ENCODE measurements at places on chromosomes 11 and 22.

GRCh38 chr11:19625438-19625837 lies 87.2 kb upstream of the NAV2 start:
- no peak for DNase-seq

- DNase-seq = no peak
Observed at GRCh38 chr11:69111624-69112542, 43.9 kb upstream of the SMIM38 start.

DNA sequence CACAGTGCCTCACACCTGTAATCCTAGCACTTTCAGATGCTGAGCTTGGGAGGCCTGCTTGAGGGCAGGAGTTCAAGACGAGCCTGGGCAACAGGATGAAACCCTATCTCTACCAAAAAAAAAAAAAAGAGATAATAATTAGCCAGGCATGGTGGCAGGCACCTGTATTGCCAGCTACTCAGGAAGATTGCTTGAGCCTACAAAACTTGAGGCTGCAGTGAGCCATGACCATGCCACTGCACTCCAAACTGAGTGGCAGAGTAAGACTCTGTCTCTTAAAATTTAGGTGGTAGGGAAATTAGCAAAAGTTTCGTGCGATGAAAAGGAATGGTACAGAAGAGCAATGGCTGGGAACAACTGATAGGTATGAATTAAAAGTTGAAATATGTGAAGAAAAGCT lies 18.0 kb downstream of the ST13 start:
- no peak for DNase-seq

- no peak for DNase-seq
Observed at GRCh38 chr22:36236388-36237319, 2.7 kb downstream of the APOL2 start.

DNA sequence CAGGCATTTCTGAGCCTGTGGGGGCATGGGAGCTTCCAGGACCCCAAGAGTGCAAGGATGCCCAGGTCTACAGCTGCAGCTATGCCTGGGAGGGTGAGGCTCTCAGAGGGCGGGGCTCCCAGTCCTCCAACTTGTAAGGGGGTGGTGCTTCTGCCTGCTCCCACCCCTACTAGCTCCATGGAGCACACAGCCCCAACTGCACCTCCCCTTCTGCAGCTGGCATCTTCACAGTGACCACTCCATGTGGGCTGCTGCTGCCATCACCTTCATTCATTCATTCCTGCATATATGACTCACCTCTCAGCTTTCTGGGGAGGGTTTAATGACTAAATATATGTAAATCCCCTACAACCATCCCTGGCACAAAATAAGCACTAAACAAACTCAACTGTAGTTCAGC lies 43.8 kb downstream of the CHST1 start:
- DNase-seq = no peak

- no peak for DNase-seq
Observed at GRCh38 chr22:34294476-34294875, 374.2 kb upstream of the LARGE1 start.

DNA sequence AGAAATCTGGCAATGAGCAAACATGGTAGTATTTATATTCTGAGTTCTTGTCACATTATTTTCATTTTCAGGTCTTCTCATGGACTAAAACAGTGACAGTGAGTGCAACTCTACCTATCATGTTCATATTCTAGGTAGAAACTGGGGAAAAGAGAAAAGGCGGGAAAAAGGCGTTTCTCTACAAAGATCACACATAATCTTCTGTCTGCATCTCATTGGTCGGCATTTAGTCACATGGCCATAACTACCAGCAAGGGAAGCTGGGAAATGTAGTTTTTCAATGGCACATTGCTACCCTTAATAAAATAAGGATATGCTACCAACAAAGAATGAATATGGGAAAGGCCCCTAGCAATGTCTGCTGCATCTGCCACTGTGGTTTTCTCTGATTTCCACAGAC lies 57.6 kb upstream of the B3GAT1 start:
- no peak for DNase-seq

GRCh38 chr22:38106814-38107578 lies 3.5 kb downstream of the BAIAP2L2 start:
- no peak for DNase-seq

DNA sequence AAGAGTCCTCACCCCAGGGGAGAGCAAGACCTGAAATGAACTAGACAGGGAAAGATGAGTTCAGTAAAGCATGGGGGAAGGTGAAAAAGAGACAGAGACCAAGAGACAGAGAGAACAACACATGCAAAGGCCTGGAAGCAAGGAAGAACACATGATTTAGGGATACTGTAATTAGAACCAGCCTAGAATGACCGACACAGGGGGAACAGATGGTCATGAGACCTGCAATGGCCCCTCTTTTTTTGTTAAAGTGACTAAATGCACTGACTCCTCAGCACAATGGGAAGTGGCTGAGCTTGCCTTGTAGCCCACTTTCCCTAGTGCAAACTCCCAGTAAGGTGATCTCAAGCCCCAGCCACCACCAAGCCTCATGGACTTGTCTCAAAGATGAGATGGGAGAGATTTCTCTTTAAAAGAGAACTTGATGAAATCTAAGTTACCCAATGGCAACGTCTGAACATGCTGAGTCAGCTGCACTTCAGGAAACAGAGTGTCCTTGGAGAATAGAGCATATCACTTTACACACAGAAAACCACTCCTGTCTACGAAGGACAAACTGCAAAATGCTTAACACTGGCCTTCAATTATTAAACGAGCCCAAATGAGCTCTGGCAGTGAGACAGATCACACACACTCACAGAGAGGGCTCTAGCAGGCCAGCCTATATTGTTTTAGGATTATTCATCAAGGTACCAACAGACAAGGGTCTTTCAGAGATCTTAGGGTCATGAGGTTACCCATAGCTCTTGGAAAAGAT lies 91.0 kb downstream of the SERGEF start:
- no peak for DNase-seq

DNA sequence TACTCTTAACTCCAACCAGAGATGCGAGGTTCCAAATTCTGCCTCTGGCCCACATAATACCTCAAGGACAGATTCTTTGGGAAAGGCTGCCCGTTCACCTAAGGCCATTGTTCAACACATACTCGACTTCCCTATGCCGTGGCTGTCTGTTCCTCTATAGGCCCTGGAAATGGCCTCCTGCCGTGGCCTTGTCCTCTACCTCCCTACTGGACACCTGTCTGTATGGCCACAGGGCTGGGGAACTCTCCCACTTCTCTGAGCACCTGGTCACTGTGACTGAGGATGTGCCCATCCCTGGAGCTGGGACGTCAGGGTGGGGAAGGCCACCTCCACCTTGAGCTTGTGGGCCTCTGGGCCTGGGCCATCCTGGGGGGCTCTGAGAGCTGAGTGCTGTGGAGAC lies 340.5 kb upstream of the B3GAT1 start:
- no peak for DNase-seq

DNA sequence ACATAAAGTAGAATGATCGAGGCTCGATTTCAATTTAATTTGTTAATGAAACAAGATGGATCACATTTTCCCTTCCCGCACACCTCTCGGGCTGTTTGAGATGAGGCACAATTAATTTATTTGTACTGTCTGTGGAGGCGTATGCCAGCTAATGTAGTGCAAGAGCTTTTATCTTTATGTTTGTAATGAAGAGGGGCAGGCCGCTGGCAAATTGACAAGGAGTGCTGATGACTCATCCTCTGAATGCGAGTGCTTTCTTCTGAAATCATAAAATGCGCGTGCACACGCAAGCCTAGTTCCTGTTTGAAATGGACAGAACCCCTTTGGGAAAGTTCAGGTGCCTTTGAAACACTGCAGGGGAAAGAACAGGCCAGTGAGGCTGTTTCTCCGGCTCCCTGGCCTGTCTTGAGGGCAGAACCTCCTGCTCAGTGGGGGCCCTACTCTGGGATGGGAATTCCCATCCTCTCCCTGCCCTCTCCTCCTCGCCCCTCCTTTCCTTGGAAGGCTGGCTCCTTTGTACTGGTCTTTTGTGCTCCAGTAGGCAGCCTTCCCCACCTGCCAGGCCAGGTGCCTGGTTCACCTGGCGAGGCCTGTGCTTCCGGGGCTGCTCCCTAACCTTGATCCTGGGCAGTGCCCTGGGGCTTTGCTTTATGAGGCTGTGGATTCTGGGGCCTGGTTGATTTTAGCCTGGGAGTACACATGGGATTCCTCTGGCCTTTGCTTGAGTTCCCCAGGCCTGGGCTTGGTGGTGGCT lies 50.3 kb downstream of the TEAD1 start:
- no peak for DNase-seq

DNA sequence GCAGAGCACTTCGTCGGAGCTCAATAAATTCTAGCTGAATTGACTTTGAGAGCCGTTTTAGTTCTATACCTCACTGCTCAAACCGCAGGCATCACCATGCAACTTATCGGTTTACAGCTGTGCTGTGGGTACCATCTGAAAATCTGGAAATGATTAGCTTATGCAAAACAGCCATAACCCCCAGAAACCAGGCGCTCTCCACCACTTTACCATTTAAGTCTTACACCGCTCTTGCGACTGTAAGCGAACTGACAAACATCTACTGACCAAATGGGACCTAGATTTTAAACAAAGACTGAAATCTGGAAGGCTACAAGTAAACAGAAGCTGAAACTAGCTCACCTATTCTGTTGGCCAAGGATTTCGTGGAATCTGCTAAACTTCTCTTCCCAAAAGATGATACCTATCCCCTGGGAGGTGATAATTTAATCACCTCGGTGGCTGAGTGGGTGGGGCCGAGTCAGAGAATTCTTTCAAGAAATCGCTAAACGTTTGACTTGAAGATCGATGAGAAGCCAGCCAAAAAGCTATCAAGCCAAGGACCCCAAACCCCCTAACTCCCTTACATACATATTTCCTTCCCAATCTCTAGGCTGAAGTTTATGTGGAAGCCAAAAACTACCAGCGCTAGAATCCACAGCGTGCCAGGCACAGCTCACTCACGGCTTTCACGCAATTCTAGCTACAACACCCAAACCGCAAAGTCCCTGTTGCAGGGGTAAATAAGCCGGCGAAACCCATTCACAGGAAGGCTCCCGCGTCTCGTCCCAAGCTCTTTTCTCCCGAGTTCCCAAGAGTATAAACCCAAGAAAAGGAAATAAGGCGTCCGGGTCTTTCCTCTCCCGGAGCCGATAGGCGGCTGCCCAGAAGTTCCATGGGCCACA lies 644 bp downstream of the SPTY2D1 start:
- DNase-seq = no peak

- DNase-seq = no peak
Observed at GRCh38 chr11:56817661-56818060, 69.2 kb upstream of the OR9G4 start.

- no peak for DNase-seq
Observed at GRCh38 chr22:32799496-32799895, 2.0 kb upstream of the TIMP3 start.

DNA sequence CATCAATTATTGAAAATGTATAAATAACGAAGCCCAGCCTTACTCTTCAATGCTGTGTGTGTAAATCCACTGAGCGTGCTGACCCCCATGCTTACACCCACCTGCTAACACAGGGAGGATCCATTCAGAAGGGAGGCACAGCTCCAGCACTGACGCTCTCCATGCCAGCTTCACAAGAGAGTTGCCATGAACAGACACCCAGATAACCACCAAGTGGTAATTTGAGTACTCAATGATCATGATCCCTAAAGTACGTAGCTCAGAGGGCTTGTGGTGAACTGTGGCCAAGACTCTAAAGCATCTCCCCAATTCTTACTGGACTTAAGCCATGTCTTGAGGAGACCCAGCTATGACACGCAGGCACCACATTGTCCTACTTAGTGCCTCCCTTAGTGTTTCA lies 98.7 kb downstream of the IGLL1 start:
- DNase-seq = no peak

- DNase-seq = no peak
Observed at GRCh38 chr22:21759093-21759492, 23.5 kb upstream of the YPEL1 start.

DNA sequence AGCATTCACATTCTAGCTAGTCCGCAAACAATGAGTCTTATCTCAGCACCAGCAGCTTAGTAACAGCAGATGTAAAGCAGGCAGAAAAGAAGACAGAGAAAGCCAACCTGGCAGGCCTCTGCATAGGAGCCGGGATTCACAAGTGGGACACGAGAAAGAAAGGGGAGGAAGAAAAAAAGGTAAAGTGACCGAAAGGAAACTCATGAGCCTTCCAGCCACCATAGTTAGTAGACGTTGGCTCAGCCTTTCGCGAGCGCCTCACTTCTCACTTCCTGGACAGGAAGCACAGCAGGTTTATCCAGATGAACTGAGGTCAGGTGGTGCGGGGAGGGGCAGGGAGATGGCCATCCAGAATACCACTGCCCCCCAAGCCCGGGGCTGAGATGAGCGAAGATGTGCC lies 19.7 kb upstream of the KAT5 start:
- no peak for DNase-seq

DNA sequence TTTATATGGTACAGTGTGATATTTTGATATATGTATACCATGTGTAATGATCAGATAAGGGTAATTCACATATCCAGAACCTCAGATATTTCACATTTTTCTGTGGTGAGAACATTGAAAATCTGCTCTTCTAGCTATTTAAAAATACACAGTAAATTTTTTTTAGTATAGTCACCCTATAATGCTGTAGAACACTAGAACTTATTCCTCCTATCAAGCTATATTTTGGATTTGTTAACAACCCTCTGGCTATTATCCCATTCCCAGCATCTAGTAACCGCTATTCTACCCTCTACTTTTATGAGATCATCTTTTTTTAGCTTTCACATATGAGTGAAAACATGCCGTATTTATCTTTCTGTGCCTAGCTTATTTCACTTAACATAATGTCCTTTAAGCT lies 65.5 kb upstream of the SYT9 start:
- DNase-seq = no peak

GRCh38 chr22:27137871-27138337 lies 480.5 kb downstream of the MIAT start:
- no peak for DNase-seq

DNA sequence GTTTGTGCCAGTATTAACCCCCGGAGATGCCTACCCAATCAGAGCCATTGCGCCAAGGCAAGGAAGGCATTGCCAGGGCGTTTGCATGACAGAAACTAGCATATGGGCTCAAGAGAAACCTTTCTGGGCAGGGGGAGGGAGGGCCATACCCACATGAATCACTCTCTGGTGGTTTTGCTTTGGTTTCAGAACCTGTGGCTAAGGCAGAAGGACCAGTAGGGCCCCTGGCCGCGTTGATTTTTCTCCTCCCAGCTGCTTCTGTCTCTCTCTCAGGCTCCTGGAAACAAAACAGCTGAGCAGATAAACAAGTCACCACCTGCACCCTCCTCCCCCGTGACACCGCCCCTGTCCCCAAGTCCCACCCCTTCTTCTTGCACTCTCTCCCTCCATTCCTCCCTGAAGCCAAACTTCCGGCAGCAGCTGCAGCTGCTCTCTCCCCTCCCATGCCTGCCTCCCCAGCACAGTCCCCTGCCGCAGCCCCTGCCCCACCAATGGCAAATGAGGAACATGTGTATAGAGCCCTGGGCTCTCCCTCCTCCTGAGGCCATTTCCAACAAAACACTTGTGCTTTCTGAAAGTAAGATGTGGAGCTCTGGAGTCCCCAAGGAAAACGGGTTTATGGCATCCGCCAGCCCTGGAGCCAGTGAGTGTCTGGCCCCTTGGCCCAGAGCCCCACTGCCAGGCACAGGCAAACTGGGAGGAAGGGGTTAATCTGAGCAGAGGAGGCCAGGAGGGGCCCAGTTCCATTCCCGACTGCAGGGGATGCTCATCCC lies 39.0 kb upstream of the ADA2 start:
- DNase-seq = no peak

Measured in stimulated activated CD8-positive, alpha-beta memory T cell treated with anti-CD3 and anti-CD28 coated beads, Interleukin-4, amount 100 ng/mL, for 4 hours (primary cell).